ENCODE measurements at places on chromosomes 13 and 19.

DNA sequence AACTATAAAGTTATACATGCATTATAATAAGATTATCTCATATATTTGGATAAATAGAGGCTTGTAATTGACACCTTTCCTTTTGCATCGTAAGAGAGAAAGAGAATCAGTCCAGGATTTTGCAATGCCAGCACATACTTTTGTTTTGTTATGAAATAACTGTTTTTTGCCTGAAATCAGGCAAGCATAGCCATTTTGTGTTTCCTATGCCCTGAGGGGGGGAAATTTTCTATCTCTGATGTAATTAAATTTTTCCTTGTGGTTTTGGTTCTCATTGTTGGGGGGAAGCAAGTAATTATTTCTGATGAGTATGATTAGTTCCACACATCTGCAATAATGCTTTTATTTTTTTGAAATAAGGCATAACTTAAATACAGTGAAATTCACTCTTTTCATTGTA, 229.4 kb downstream of the NDFIP2 start:
- no peak for DNase-seq

- no peak for DNase-seq
Observed at GRCh38 chr13:30024125-30024865, 173.9 kb upstream of the UBL3 start.

DNA sequence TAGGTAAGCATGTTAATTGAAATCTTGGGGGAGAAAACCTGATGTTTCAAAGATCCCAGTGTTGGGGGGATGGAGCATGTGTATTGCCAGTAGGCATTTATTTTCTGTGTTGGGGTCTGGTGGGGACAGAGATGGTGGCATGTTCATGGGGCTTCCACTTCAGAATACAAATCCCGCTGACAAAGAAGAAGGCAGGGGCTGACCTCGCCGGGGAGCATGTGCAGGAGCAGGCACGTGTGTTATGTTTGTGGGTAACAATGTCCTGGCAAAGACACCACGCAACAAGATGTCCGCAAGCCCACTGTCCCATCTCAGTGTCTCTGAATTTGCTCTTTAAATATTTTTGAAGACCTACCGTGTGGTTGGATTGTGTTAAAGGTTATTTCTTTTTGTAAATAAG, 164.5 kb downstream of the TEX29 start:
- DNase-seq, result no peak

DNA sequence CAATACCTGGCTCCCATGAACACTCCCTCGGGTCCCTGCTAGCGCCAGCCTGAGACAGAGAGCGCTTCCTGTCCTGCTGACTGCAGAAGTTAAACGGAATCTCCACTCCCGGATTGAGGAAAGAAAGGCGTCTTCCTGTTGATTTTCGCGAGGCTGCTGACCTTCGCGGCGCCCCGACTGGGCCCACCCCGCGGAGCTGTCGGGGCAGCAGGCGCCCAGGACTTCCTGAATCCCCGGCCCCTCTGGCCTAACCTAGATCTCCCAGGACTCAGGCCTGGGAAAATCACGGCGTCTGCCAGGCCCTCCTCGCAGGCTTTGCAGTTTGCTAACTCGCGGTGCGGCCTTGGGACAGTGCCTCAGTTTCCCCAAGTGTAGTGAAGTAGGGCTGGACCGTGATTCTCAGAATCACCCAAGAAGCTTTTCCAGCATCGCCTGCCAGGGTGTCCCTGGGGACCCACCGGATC, 108.8 kb downstream of the KCTD15 start:
- no peak for DNase-seq

DNA sequence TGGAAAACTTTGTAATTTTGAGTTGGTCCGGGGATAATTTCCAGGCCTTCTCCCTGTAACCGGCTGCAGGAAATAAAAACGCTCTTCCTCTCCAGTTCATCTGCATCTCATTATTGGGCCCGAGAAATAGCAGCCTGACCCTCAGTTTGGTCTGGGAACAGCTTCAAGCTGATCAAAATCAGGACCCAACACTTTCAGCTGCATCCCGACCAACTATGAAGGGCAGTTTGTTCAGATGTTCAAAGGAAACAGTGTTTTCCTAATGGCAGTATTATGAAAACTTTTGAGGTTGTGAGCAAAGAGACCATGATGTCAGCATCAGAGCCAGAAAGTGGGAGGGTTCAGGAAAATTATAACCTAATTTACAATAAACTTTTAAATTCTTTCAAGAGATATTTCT, 35.7 kb downstream of the STK24 start:
- DNase-seq, result no peak

GRCh38 chr13:49670828-49671227, 20.5 kb downstream of the EBPL start:
- no peak for DNase-seq

DNA sequence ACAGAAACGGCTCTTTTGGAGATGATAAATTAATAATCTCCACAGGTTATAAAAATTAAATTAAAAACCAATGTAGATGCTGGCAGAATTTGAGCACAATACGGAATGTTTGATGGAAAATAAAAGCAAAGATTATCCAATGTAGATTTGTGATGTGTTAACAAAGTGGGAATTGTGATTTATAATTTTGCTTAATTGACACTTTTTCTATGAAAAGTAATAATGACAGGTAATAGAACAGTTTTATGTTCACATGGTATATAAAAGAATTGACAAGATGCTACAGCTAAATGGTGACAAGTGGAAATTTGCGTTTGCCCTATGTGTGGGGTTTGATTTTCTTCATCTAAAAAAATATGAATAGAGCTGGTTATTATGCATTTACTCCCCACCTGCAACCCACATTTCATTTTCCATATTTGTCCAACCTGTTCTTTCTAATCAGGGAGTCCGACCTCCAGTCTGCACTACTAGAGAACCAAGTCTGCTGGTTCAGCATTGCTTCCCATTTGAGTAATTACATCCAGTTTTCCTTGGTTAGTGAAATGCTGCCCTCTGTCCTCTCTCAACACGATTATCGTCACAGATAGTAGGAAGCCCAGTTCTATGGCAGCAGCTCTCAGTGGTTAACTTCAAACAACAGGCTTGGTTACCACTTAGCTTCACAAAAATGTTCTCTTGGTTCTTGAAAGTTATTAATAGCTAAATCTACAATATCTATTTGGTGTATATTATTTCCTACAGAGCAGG, 61.4 kb upstream of the SLITRK1 start:
- DNase-seq, result peak; percentile 9

GRCh38 chr19:4198467-4199126, 16.1 kb downstream of the ANKRD24 start:
- no peak for DNase-seq

GRCh38 chr19:41734156-41734555, 21.2 kb upstream of the CEACAM6 start:
- DNase-seq, result no peak

- no peak for DNase-seq
Observed at GRCh38 chr19:56310462-56310861, 4.2 kb downstream of the ZSCAN5A start.

- DNase-seq, result no peak
Observed at GRCh38 chr13:44263751-44264620, 109.6 kb upstream of the SERP2 start.

- no peak for DNase-seq
Observed at GRCh38 chr19:2573916-2574315, 98.0 kb downstream of the GADD45B start.

GRCh38 chr13:35499196-35499662, 22.7 kb upstream of the MAB21L1 start:
- no peak for DNase-seq
